Peyer's patch (tissue), 4 donors: ENCODE measurements at places on chromosomes 7 and 10. TPM values are rescaled to one million over a fixed set of nuclear protein-coding genes. Genes with fewer than 3 reads are reported as not detected.
A peak's percentile ranks its signal among the peaks of the same experiment; 100 is the strongest.

- DNase-seq = no peak
These were observed 137.9 kb downstream of the ANLN start for GRCh38 chr7:36527549-36527913.

Gene PAX4
- total RNA-seq = 1.3 TPM

- no peak for DNase-seq
These were observed 25.3 kb upstream of the ACSM6 start for GRCh38 chr10:95168694-95169093.

- DNase-seq = no peak
These were observed 12.1 kb downstream of the ENTPD1 start for GRCh38 chr10:95767884-95768556.

DNA sequence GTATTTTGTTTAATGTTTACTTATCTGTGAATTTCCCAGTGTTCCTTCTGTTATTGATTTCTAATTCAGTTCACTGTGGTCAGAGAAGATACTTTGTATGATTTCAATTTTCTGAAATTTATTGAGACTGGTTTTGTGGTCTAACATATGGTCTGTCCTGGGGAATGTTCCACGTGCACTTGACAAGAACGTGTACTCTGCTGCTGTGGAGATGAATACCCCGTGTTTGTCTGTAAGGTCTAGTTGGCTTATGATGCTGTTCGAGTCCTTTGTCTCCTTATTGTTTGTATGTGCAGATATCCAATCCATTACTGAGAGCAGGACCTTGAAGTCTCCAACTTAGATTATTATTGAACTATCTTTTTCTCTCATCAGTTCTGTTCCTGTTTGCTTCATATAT, 371.5 kb upstream of the MYO3A start:
- no peak for DNase-seq

DNA sequence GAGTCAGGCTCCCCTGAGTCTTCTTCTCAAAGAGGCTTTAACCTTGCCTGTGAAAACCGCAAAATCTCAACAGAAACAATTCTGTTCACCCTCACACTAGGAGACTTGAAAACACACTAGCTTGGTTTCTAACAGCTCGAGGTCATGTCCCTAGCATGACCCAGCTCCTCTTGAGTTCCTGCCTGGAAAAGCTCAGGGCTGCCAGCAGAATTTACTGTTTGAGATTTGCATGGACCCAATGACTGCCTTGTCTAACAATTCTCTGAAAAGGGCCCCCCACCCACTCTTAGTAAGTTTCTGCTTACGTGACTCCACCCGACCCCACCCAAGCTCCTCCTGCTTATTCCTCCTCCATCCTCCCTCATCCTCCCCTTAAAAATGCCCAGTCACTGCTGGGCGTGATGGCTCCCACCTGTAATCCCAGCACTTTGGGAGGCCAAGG, 85.1 kb upstream of the KMT2C start:
- DNase-seq = no peak

Gene PARG
- total RNA-seq = 77.6 TPM

- no peak for DNase-seq
These were observed 153.4 kb upstream of the LANCL2 start for GRCh38 chr7:55211726-55212125.

GRCh38 chr10:62894156-62894555, 78.0 kb upstream of the EGR2 start:
- DNase-seq = no peak

DNA sequence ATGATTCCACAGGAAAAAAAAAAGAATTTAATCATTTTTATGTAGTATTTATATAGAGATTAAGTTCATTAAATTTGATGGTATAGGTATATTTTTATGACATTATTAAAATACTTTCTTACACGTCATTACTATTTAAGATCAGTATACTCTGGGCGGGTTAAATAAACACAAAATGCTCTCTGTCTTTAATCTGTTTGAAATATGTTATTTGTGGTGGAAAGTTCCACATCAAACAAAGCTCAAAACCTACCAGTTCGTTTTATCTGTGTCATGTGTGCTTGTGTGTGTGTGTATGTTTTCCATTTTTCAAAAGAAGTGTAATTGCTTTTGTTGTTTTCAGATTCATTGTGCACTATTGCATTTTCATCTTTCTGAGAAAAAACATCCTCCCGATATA, 488.5 kb downstream of the ANKRD7 start:
- DNase-seq = no peak

Gene DEPP1
- total RNA-seq = 96.0 TPM

GRCh38 chr7:124276005-124276622, 243.2 kb upstream of the TMEM229A start:
- peak; percentile 45 for DNase-seq

Gene BLOC1S2
- 16.6 TPM for total RNA-seq

GRCh38 chr10:22655312-22655981, 58.9 kb downstream of the PIP4K2A start:
- DNase-seq = no peak
